Spinal cord (tissue), 10 donors: ENCODE measurements at places on chromosomes 4 and X. TPM values are rescaled to one million over a fixed set of nuclear protein-coding genes. Genes with fewer than 3 reads are reported as not detected.

GRCh38 chr4:2412534-2412884 is 5.9 kb downstream of the ZFYVE28 start:
- no peak for DNase-seq

- no peak for DNase-seq
These were observed 268.2 kb downstream of the KCNIP4 start for GRCh38 chr4:21680326-21680898.

Gene DCAF8L2
- not detected for total RNA-seq

DNA sequence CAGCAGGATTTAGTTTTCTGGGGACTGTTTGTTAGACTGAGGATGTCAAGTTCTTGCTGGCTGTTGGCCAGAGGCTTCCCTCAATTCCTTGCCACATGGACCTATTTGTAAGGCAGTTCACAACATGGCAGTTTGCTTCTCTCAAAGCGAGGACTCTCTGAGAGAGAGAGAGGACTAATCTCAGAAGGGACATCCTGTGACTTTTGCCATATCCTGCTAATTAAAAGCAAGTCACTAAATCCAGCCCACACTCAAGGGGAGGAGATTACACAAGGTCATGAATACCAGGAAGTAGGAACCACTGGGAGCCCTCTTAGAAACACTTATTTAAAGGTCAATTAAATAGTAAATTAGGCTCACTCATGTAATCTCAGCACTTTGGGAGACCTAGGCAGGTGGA is 38.2 kb downstream of the PPP1R2C start:
- DNase-seq = no peak

DNA sequence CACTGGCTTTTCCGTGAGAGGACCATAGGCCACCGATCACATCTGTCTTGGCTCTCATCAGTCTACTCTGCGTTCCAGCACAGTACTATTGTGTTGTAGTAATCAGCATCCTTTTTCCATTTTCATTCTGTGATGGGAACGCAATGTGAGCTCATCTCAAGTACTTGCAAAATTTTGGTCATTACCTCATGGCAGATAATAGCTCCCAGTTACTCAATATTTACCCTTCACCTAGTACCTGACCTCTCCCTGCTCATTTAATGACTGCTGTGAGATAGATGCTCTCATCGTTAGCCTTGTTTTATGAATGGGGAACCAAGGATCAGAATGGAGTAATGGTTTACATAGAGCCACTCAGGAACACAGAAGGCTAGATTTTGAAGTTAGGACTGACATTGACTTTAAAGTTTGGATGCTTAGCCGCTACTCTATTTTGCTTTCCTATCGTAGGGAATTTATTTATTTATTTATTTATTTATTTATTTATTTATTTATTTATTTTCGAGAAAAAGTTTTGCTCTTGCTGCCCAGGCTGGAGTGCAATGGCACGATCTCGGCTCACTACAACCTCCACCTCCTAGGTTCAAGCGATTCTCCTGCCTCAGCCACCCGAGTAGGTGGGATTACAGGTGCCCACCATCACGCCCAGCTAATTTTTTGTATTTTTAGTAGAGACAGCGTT is 6.5 kb upstream of the GPR101 start:
- no peak for DNase-seq

GRCh38 chr4:85725721-85726170 is 250.8 kb downstream of the ARHGAP24 start:
- DNase-seq = no peak

Gene YIPF7
- total RNA-seq = 1.8 TPM
